ENCODE measurements at places on chromosomes 5 and 9.

DNA sequence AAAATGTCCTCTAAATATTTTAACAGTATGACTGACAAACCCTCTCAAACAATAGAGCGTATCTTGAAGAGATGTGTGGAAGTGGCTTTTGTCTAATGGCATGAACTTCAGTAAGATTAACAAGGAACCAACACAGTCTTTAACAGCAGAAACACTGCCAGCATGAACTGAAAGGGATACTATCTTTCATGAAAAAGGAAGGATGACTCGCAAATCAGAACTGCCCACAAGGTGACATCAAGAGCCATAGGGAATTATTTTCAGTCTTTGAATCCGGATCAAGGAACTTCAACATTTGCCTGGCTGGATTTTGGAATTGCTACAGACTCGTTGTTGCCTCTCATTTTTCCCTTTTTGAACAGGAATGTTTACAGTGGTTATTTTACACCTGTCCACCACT lies 5.1 kb upstream of the HEXB start:
- DNase-seq = no peak

- DNase-seq = no peak
Observed at GRCh38 chr9:19934301-19934871, 145.5 kb upstream of the SLC24A2 start.

- no peak for DNase-seq
Observed at GRCh38 chr5:56028708-56029107, 33.9 kb upstream of the IL6ST start.

DNA sequence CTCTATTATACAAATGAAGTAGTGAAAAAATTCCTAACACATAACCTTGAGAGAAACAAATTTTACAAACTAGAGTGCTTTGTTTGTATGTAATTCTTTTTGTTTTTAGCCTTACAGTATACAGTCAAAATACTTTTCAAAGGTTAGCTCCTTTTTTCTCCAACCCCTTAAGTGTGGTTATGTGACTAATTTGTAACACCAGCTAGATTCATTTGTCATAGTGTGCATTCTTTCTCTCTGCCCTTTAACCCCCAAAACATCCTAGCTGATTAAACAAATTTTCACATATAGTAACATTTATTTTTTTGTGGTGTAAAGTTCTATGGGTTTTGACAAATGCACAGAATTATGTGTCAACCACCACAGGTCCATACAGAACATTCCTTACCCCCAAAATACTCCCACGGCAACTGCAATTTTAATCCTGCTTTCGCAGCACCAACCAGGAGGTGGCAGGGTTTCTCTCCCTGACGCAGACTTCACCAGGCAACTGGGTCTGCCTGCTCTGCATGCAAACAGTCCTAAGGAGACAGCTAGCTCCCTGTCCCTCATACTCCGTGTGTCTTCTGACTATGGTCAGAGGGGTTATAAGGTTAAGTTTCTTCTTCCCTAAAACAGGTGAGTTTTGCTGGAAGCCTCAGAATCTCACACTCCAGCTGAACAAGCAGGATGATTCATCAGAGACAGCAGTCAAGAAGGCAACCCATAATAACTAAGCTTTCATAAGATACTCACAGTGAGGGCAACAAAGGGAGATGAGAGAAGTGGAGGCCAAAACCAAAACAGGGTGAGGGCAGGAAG lies 44.5 kb upstream of the NR5A1 start:
- DNase-seq = peak; percentile 3

GRCh38 chr9:89603767-89604665 lies 796 bp upstream of the GADD45G start:
- peak; percentile 12 for DNase-seq

DNA sequence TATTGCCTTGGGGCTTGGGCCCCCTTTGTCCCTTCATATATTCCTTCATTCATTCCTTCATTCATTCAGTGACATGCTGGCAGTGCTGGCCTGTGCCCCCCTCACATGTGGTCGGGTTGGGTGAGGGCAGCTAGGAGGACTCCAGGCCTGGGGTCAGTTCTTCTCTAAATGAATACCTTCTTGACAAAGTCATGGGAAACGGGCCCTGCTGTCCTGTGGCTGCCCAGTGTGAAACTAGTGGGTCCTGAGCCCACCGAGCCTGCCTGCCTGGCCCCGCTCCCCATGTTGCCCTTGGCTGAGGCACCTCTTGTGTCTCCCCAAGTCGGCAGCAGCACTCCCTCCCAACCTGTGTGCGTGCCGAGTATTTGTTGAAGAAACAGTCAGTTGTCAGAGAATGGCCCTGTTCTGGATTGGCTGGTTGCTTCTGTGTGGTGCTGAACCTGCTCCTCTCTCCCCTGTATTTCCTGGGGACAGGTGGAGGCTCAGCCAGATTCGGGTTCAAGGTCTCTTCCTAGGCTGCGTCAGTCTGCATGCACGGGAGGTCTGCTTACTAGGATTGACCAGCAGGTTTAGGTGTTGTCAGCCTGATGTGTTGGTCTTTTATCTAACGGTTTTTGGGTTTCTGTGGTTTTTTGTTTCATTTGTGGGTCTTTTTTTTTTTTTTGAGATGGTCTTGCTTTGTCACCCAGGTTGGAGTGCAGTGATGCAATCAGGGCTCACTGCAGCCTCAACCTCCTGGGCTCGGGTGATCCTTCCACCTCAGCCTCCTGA lies 3.0 kb upstream of the CEL start:
- no peak for DNase-seq

DNA sequence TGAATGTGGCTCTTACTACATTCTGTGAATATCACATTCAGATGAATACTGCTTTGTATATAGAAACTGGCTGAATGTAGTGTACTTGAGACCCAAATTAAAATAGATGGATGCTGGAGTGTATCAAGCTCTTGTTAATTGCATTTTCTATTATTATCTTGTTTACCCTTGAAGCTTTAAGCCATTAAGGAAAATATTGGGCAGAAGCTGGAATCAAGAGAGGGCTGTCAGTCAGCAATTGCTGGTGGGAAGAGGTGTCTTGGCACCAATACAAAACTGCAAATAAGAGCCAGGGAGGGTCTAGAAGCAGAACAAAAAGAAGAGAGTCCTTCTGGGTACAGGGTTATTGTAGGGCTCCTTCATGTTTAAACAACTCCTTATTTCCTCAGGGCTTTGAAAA lies 38.8 kb downstream of the MUSK start:
- no peak for DNase-seq

DNA sequence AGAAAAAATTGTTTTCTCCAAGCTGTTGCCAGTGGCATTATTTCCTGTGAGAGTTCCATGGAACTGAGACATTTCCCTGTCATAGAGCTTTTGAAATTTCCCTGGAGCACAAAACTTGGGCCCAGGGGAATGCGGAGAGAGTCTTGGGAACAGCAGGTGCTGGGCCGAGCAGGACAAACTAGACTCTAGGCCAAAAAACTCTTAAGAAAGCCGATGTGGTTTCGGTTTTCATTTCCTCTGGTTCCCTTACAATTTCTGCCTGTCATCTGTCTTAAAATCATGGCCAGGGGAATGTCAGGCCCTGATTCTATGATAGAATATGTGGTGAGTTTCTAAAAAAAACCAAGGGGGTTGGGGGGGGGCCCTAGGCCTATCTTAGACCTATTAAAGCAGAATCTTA lies 4.6 kb downstream of the SLC35A4 start:
- no peak for DNase-seq

- no peak for DNase-seq
Observed at GRCh38 chr9:129146441-129146941, 31.6 kb downstream of the IER5L start.

DNA sequence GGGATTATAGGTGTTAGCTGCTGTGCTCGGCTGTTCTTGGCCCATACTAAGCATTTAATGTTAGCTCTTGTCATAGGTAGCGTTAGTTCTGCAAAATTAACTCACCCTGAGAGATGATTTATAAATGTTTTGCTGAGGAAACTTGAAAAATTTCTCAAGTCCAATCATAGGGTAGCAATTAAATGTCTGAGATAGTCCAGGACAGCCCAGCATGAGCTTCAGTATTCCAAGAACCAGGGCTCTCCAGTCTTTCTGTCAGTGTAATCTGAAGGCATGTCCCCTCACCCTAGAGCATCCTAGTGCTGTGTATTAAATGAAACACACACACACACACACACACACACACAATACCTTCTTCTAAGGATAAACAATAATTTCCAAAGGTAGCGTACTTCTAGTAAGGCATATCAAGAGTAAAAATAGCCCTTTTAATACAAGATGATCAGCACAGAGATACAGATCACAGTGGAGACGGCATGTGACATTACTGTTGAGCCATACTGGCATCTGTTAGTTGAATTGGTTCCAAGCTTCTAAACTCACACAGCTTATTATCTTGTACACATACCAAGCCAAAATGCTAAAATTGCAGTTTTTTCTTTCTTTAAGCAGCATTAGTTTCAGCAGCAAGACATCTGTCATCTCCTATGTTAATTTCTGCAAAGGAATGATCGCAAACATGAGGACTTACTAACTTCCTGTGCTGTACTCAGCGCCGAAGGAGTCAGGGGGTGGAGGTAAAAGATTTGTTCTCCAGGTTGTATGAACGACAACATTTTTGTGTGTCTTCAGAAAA lies 46.3 kb upstream of the JMY start:
- DNase-seq = no peak

GRCh38 chr5:62093976-62094375 lies 212.0 kb upstream of the KIF2A start:
- no peak for DNase-seq

DNA sequence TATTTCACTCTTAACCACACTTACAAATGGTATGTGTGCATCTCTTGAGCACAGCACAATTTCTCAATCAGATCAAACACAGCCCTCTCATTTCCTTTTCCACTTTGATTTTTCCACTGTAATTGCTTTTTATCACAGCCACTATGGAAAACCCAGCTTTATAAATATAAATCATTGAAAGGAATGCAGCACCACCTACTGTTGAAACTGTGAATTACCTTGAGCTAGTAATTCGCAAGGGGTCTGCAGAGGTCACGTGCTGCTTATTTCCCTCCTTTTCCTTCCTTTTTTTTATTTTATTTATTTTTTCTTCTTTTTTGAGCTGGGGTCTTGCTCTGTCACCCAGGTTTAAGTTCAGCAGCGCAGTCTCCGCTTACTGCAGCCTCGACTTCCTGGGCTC lies 76.9 kb downstream of the CDH6 start:
- DNase-seq = no peak

- no peak for DNase-seq
Observed at GRCh38 chr9:133090187-133090586, 28.4 kb downstream of the CEL start.

DNA sequence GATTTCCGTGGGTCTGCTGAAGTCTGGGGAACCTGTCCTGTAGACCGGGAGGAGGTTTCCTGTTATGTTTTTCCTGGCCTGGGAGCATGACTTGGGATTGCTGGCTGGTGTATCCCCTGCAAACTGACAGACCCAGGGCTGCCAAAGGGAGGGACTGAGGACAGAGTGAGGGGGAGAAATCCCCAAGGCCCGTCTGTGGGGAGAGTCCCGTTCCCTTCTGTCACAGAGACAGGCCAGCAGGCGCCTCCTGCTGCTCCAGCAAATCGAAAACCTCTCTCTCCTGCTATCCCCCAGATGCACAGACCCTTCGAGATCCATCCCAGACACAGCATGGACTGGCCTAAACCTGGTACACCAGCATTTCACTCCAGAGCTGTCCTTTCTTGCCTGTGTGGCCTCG lies 56.2 kb upstream of the ALDH1B1 start:
- DNase-seq = no peak

DNA sequence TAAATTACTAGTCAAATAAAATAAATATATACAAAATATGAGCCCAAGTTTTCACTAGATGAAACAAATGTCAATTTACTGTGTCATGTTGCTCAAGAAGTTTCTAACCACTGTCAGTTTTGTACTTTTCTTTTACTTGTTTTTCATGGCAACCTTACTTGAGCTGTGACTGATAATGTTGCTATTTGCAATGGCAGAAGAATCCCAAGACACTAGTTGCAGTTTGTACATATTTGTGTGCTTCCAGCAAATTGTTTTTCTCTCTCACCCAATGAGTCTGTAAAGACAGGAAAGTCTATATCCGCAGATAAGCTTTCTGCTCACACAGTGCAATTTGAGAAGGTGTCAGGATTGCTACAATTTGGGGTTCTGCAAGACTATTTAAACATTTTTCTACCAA lies 338.6 kb upstream of the PCSK5 start:
- DNase-seq = no peak

DNA sequence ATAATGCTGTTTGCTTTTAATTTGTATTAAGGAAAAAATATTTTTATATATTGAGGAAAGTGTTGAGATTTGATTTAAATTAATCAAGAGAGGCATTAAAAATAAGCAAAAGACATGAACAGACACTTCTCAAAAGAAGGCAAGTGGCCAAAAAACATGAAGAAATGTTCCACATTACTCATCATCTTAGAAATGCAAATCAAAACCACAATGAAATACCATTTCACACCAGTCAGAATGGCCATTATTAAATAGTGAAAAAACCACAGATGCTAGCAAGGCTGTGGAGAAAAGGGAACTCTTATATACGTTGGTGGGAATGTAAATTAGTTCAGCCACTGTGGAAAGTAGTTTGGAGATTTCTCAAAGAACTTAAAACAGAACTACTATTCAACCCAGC lies 45.9 kb downstream of the RANBP17 start:
- no peak for DNase-seq

DNA sequence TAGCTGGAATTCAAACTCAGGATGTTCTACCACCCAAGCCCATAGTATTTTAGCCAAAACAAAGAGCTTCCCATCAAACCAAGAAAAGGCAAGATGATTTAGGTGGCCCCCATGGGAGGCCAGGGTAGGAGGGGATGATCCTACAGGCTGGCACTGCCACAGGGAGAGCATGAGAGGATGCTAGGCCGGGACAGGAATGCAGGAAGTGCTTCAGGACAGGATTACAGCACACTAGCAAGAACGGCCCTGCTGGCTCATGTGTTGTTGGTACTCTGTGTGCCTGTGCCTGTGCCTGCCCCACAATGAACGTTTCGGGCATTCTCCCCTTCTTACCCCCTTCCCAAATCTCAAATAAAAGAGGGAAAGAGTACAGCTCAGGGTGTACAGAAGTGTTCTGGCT lies 110.7 kb upstream of the TRIM32 start:
- DNase-seq = no peak

- no peak for DNase-seq
Observed at GRCh38 chr5:72255237-72255636, 64.8 kb downstream of the MRPS27 start.

DNA sequence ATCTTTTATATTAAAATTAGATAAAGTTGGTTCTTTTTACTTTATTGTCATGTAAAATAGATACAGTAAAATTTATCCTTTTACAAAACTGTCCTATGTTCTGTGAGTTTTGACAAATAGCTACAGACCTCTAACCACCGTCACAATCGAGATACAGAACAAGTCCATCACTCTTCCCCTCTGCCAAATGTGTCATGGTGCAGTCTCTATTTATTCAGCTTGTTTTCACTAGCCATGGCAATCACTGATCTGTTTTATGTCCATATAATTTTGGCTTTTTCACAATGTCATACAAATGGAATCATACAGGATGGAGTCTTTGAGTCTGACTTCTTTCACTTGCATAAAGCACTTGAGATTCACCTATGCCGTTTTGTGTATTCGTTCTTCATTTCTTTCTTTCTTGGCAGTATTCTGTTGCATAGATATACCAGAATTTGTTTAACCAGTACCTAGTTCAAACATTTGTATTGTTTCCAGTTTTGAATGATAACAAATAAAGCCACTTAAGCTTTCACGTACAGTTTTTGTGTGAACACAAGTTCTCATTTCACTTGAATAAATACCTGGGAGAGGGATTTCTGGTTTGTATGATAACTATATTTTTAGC lies 273.2 kb upstream of the MPDZ start:
- no peak for DNase-seq
